ENCODE measurements at places on chromosomes 16 and 17. TPM values are rescaled to one million over a fixed set of nuclear protein-coding genes. Genes with fewer than 3 reads are reported as not detected.

GRCh38 chr16:17155485-17155884 lies 315.3 kb downstream of the XYLT1 start:
- DNase-seq: no peak

ZFP3 gene
- total RNA-seq: 4.1 TPM

DNA sequence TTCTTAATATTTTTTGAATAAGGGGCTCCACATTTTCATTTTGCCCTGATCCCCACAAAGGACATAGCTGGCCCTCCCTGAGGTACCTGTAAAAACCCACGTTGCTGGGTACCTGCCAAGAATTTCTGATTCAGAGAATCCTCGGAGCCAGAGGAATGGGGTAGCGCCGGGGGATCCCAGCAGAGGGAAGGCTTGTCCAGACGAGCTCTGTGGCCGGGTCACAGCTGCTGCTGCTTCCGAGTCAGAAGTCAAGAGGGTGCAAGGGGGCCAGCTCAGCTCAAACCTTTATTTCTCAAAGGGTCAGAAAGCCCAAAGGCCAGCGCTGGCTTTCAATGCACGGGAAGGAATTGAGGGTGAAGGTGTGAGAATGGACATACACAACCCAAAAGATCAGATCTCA lies 68.9 kb upstream of the SDK2 start:
- no peak for DNase-seq

KRT39 gene
- not detected for total RNA-seq

GRCh38 chr17:60280673-60281072 lies 111.3 kb downstream of the USP32 start:
- DNase-seq: no peak

- no peak for DNase-seq
These were observed 3.2 kb downstream of the PDE6G start for GRCh38 chr17:81652906-81653771.

GRCh38 chr17:5665164-5665563 lies 80.9 kb upstream of the NLRP1 start:
- DNase-seq: no peak
